ENCODE measurements at places on chromosomes 12 and 14.

DNA sequence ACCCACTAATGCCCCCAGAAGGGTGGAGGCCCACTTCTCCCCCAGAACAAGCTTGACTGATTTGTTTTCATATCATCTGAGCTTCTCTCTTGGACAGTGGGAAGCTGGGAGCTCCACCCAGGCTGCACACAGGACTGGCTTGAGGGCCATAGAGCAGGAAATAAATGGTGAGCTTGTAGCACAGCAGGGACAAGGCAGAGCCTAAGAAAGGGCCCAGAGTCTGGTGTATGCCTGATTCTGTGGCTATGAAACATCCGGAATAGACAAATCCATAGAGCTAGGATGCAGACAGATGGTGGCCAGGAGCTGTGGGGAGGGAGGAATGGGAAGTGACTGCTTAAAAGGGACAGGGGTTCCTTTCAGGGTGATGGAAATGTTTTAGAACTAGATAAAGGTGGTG is 79.0 kb downstream of the ARL6IP4 start:
- no peak for DNase-seq

DNA sequence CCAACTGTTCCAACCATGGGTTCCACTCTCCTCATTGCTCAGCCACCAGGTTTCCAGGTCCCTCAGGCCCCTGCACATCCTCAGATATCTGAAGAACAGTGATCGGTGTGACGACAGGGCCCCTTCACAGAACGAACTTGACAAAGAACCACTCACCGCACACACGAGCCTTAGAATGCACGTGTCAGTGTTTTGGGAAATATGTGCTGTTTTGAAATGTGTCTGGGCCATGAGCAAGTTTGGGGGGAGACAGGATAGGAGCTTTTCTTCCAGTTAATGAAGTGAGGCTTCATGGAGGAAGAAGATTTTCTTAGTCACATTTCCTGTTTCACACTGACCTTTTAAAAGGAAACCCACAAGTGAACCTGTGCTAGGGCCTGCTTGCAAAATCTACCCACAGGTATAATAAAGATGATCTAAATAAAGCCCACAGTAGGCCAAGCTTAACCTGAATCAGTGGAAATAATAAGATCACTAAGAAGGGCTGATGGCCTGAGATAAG is 58.6 kb downstream of the ZFP36L1 start:
- peak; percentile 24 for DNase-seq

GRCh38 chr12:23948291-23948690 is 1.2 kb downstream of the SOX5 start:
- DNase-seq = no peak

DNA sequence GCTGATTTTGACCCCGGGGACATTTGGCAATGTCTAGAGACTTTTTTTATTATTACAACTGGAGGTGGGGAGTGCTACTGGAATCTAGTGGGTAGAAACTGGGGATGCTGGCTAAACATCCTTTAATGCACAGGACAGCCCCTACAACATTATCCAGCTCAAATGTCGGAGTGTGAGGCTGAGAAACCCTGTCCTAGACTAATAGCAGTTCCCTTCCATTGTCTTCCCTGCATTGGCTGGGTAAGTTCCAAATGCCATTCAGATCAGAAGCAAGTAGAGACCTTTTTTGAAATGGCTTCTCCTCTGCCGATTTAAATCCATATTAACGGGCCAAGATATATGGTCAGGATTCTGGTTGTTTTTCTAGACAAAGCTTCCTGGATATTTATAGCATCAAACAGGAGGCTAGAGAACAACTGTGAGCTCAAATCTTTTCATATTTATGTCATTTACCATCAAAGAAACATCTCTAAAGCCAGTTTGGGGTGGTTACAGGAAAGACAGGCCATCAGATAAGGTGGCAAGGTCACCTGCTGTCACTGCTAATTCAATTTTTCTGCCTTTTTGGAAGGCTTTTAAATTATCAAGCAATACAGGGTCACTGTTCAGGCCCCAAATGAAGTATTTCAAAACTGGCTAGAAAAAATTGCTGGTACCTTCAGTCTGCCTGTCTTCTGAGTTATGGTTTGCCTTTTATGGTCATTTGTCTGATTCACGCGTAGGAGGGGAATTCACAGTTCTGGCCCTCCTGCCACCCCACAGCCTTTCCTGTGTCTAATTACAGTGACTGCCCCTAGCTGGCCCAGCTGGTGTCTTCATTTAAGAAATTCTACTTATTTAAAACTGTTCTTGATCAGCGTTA is 20.1 kb upstream of the AKAP5 start:
- DNase-seq = peak; percentile 13

GRCh38 chr12:129304529-129304928 is 451.3 kb downstream of the GLT1D1 start:
- no peak for DNase-seq
